ENCODE measurements at places on chromosomes 2 and 18.

- DNase-seq, result no peak
Measured at GRCh38 chr2:28710545-28710944, 41.1 kb upstream of the PPP1CB start.

DNA sequence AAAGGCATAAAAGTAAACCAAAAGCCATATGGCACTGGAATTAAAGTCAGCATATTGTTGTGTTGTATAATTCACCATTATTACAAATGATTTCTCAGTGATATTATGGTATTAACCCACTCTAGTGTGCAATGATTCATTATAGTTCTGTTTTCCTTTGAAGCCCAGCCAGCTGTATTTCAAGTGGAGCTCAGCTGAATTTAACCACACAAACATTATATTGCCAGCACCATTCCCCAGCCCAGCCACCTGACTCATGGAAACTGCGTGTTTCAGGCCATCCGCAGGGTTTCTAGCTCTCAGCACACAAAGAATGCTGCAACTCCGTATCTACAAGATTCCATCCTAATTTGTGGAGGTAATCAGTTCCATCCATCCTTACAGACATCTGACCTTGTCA lies 166.8 kb upstream of the CHAC2 start:
- no peak for DNase-seq

GRCh38 chr2:3759331-3759730 lies 56.0 kb downstream of the DCDC2C start:
- no peak for DNase-seq

DNA sequence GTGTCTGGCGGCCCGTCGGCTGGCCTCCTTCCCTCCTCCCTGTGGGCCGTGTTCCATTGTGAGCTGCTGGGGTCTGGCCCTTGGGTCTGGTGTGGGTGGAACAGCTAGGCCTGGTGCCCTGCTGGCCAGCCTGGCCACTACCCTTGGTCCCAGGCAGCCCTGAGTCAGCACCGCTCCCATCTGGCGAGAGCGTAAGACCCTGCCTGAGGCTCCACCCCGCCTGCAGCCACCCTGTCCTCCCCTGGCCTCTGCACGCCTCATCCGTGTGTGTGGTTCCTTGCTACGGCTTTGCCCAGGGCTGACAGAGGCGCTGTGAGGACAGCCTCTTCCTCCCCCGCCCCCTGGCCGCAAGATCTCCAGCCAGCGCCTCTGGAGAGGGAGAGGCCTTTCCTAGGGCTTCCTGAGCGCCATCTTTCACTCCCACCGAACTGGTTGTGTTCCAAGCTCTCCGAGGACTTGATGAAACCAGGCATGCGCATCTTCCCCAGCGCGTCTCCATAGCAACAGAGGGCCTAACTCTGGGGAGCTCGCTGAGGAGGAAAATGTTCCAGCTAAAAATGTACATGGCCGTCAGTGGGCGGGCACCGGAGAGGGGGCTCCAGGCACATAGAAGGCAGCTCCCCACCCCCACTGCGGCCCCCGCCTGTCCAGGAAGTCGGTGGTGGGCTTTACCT lies 83.0 kb downstream of the STPG4 start:
- DNase-seq, result peak; percentile 91

GRCh38 chr2:85999061-85999831 lies 106.4 kb downstream of the POLR1A start:
- DNase-seq, result no peak

- DNase-seq, result no peak
Measured at GRCh38 chr2:69464575-69464974, 27.3 kb upstream of the NFU1 start.

DNA sequence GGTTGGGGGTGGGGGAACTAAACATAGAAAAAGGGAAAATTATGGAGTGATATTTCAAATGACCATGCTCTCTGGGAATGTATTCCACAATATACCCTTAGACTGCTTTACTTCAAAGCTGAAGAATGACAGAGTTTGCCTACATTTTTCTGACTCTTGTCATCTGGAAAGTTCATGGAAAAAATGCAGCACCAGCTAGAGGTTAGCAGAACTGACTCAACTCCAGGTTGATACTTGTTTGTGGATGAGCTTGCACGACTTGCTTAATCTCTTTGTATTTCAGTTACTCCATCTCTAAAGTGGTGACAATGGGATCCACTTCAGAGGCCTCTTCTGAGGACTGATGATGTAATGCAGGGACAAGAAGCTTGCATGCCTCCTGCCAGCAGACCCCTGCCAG lies 824.0 kb upstream of the ID2 start:
- DNase-seq, result no peak

DNA sequence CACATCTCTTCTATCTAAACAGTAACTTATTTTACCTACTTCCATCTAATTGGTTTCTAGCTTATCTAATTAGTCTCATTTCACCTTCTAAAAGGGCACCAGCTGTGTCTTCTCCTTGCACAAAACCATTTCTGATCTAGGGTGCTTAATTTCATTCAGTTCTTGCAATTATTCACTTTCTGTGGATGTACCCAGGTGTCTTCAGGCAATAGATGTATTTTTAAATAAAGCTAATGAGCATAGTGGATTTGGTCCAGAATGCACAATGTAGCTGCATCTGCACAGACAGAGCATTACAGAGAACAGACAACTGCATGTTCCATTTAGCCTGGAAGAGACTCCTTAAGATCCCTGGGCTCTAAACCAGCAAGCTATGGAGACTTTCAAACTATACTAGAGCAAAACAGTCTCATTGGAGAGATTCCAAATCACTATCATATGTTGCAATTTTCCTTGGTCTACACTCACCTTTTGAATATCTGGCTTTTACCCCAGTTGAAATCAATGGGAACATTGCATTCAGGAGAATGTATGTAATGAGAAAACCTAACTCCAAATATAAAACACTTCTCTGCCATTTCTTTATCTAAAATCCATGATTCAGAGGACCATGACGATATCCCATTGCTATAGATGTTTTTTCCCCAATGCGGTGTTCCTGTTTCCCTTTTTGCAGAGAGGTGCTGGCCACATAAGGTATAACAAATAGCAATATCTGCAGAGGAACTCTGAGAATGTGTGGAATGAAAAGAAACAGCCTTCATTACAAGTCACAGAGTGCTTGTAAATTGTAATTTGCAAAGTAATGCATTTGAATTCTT lies 3.5 kb upstream of the RFX8 start:
- peak; percentile 43 for DNase-seq

DNA sequence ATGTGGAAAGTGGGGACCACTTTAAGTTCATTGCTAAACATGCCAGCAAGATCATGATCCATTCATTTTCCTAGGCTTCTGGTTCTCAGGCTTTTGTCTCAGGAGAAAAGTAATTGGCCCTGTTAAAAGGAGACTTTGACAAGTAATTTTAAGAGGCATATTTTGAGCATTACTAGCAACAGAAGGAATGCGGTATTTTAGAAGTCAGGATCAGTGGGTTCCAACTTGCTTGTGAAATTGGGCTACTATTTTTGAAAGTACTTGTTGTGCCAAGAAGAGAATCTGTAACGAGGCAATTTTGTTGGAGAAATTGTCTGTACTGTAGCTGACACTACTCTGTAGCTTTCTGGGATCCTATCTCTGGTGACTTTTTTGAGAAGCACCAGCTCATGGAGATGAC lies 59.4 kb downstream of the CERS6 start:
- no peak for DNase-seq

- no peak for DNase-seq
Measured at GRCh38 chr18:57208047-57208446, 61.2 kb downstream of the BOD1L2 start.

DNA sequence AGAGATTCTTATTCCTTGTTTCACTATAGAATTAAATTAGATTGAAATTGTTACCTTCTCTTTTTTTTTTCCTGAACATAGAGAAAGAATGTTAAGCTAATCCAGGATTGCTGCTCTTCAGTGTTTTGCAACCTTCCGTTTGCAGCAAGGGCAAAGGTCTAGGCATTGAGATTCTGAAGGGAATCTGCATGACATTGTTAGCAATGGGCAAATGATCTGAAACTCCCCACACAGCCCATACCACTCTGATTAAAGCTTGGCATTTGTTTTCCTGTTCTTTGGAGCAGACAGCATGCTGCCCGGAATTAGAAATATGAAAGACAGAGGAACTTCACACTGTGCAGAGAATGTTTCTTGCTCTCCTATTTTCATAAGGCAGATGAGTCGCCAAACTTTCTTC lies 551.8 kb downstream of the SOCS6 start:
- no peak for DNase-seq

DNA sequence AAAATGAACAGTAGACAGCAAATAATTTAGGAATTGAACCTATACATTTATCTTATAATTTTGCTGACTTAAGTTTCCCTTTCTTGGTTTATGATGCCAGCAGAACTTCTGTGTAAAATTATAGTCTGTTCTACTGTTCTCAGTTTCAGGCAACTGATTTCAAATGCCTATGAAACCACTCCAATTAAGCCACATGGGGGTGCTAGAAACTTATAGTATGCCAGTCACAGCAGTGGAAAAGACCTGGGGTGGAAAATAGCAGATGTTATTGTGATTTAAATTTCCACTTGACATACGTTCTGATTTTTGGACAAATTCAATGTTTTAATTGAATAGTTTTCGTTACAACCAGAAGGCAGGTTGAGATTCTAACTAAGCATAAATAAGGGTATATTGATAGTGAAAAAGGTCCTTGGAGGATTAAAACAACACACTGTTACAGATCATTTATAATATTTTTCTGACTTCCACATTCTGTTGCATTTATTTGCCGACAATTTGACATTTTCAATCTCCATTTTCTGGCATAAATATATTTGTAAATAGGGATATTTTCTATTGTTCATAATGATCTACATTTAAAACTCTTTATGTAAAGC lies 61.4 kb downstream of the CPS1 start:
- DNase-seq, result peak; percentile 62

GRCh38 chr2:218872645-218873358 lies 7.8 kb upstream of the WNT10A start:
- no peak for DNase-seq

GRCh38 chr18:43501099-43501498 lies 223.8 kb upstream of the SYT4 start:
- DNase-seq, result no peak

- DNase-seq, result no peak
Measured at GRCh38 chr2:233352141-233352842, 2.0 kb upstream of the DGKD start.

- no peak for DNase-seq
Measured at GRCh38 chr2:220279840-220280239, 652.4 kb downstream of the SLC4A3 start.

GRCh38 chr2:550860-551567 lies 126.2 kb downstream of the TMEM18 start:
- DNase-seq, result peak; percentile 63

DNA sequence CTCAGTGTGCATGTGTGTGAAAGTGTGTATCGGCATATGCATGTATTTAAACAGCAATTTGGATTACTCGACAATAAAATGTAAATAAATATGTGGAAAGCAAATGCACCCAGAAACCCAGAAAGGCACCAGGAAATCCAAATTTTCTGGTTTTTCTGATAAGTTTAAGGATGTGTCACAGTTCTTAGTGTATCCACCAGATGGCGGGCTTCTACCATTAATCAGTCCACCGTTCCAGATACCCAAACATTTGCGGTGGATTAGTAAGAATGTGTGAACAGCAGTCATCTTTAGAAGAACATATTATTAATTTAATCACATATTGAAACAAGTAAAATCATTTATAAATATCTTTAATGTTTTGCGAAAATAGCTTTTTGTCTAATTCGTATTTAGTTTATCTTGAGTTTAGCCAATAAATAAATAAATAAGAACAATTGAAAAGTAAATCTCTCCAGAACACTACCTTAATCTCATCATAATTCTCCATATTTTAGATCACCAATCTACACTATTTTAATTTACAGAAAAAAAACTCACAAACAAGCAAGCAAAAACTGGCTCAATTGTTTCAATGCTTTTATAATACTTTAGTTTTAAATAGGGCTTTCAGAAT lies 298.9 kb downstream of the DSEL start:
- DNase-seq, result peak; percentile 54

GRCh38 chr2:64972426-64972825 lies 16.8 kb upstream of the SLC1A4 start:
- no peak for DNase-seq

DNA sequence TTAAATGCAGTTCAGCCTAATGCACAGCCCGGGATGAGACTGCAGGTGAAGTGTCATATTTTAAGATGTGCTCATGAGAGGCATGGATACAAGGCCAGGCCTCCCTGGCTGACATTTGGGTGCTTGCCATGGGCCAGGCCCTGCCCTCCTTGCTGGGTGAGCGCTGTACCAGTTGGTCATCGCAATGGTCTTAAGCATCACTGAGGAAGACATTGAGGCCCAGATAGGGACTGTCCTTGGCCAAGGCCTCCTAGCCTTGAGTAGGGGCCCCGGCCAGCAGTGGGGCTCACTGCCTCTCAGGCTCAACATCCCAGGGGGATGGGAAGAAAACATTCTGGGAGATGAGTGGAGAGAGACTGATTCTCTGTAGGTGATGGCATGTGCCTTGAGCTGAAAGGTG lies 184.3 kb downstream of the SH3RF3 start:
- no peak for DNase-seq

- no peak for DNase-seq
Measured at GRCh38 chr2:58449286-58450010, 208.3 kb upstream of the FANCL start.

GRCh38 chr18:62152844-62153243 lies 34.0 kb downstream of the PIGN start:
- no peak for DNase-seq
